Activated naive CD4-positive, alpha-beta T cell treated with anti-CD3 and anti-CD28 coated beads for 36 hours (primary cell): ENCODE measurements at places on chromosomes 4 and X. TPM values are rescaled to one million over a fixed set of nuclear protein-coding genes. Genes with fewer than 3 reads are reported as not detected.

DNA sequence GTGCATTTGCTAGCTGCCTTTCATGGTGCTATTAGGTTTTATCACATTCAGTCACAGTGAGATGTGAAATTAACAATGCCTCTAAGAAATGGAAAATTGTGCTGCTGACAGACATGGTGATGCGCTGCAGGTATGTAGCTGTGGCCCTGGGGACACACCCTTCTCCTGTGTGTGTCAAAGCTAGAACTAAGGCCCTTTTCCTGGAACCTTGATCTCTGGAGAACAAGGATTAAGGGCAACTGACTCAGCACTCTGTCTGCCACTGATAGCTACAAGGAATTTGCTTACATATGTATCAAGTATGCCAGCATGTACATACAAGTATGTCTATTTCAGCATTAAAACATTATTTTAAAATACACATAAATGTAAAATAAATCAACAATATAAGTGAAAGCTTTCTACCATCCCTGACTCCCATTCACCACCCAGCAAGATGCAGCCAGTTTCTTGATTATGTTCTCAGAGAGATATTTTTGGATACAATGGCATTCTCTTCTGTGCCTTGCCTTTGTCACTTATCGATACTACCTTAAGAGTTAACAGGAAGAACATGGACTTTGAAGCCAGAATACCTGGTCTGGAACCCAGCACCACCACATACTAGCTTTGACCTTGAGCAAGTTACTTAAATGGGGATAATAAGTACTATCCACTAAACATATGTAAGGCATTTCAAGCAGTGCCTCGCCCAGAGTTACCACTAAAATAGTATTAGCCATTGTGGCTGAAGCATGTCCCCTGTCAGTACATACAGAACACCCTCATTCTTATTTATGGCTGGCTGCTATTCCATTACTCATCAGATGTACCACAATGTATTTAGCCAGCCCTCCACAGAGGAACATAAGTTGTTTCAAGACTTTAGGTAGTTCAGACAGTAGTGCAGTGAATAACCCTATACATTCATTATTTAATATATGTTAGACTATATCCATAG lies 68.5 kb downstream of the NPNT start:
- DNase-seq = no peak

DNA sequence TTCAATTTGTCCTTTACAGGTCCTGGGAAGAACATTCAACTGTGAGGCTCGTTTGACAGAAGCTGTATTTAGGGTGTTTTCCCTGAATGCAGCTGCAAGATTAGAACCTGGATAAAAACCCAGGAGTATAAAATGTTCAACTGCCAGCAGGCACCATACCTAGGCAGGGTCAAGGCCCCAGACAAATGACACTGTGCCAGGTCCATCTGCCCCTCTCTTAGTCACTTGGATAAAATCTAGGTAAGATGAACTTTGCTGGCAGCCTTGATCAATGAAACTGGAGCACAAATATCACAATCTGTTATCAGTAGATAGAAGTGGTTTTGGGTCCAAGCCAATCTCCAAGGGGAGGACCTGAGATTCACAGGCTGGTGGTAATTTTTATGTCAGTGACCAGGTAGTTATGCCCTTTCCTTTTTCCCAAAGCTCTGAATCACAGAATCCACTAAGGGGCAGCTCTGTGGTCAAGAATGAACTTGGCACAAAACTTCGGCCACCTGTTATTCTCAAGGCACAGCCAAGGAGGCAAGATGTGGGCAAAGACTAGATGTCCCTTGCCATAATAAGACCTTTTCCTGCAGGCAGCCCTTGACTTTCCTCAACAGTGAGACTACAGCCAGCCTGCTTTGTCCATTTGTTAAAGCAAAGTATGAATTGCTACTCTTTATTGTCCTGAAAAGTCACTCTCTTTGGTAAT lies 501.0 kb downstream of the PPARGC1A start:
- no peak for DNase-seq

DNA sequence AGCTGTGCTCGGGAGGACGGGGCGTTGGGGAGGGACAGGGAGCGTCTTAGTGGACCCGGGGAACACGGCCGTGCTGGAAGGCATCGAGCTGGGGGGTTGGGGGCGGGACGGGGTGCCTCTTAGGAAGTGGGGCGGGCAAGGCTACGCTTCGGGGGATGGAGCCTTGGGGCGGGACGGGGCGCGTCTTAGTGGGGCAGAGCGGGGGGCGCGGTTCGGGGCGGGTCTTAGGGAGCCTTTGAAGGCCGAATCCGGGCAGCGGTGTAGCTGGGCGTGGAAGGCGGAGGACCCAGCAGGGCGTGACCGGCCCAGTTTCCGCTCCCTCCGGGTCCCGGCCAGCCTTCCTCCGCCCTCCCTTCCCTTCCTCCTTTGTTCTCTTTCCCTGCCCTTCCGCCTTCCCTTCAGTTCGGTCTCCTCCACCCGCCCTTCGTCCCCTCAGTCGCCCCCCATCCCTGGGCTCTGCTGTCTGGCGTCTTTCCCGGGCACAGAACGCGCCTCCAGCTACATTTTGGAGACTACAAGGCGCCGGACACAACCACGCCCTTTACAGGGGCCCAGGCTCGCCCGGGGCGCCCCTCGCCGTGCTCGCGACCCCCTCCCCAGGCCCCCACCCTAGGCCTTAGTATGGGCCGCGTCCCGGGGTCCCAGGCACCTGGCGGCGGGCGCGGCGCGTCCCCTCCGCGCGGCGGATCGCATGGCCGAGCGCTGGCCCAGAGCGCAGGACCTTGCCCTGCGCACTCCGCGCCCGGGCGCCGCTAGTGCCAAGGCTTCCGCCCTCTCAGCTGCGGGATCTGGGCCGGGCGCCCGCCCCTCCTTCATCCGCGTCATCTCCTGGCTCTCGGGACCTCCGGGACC lies at the start of gene ARSD:
Gene ARSD, minus strand, starts transcription at position 757 of the 852 bp plus-strand sequence. Its CDS starts 64 bp downstream, at position 693.
- DNase-seq = peak; percentile 18

DNA sequence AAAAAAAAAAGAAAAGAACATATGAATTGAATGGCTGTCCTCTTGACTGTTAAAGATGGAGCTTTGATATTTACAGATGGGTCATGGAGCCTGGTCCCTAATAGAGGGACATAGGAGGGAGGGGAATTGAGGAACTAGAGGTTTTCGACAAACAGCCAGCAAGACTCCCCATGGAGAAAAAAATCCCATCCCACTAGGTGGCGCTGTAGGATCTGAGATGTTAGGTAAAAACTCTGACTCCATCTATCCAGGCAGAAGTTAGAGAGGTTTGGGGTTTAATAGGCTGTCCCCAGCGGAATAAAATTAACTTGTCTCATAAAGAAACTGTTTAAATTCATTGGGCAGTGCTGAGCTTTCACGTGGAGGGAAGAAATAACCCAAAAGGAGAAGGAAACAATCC lies 45.9 kb downstream of the HMGB2 start:
- DNase-seq = peak; percentile 89

DNA sequence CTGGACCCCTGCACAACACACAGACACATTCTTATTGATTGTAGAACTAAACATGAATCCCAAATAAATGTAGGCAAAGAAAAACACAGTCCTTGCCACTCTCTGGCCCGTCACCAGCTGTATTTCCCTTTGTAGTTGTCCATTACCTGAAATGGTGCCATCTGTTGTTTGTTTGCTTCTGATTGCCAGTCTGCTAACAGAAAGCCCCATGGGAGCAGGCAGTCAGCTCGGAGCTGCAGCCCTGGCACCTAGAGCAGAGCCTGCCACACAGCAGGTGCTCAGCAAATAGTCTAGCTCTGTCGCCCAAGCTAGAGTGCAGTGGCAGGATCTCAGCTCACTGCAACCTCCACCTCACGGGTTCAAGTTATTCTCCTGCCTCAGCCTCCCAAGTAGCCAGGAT lies 28.9 kb downstream of the CPLX1 start:
- no peak for DNase-seq

- no peak for DNase-seq
Measured at GRCh38 chr4:5650040-5650439, 58.3 kb downstream of the EVC2 start.

- DNase-seq = no peak
Measured at GRCh38 chrX:73877687-73878086, 314.7 kb downstream of the CHIC1 start.

- DNase-seq = no peak
Measured at GRCh38 chr4:152559641-152560040, 23.7 kb upstream of the FBXW7 start.

GRCh38 chr4:7512428-7512827 lies 77.7 kb upstream of the PSAPL1 start:
- DNase-seq = no peak

DNA sequence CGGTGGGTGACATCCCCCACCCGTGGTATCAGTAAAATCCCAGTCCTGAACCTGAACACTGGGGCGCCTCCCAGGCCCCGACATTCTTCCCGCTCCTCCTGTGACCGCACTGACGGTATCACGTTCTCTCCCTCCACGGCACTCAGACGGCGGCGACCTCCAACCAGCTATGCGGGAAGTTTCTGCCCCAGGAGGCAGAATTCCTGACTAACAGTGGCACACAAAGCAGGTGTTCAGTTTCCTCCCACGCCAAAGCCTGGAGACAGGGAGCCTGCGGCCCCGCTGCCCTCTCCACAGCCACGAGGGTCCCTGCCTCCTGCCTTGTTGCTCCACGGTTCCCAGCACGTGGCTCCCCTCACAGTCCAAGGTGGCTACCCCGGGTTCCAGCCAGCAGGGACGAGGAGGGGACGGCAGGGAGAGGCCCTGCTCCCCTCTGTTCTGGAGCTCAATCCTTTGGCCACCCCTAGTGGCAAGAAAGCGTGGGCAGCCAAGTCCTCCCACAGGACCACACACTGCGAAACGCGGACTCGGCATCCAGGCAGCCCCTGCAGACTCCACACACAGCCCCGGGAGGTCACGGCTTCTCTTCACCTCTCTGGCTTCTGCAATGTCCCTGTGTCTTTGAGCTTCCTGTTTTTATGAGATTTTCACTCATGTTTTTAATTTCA lies 15.2 kb downstream of the CTBP1 start:
- DNase-seq = no peak

DNA sequence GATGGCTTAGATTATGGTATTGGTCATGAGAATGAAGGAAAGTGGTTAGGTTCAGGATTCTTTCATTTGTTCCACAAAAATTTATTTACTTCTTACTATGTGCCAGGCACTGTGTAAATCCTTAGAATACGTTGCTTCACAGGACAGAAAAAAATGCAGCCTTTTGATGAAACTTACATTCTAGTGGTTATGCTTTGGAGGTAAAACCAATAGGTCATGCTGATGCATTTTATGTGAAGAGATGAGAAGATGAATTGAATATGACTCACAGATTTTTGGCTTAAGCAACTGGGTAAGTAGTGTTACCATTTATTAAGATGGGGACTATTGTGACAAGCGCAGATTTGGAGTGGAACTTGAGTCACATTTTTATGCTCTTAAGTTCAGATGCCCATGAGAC lies 165.3 kb downstream of the GLRA2 start:
- DNase-seq = no peak

GRCh38 chr4:64341711-64342110 lies 67.5 kb downstream of the TECRL start:
- DNase-seq = no peak

GRCh38 chr4:70754990-70755688 lies 33.4 kb downstream of the RUFY3 start:
- no peak for DNase-seq

- DNase-seq = no peak
Measured at GRCh38 chr4:82745173-82745842, 53.3 kb downstream of the SCD5 start.

GRCh38 chrX:118502161-118502789 lies 6.7 kb downstream of the DOCK11 start:
- DNase-seq = no peak

GRCh38 chr4:159010563-159011260 lies 92.2 kb upstream of the RAPGEF2 start:
- DNase-seq = no peak

DNA sequence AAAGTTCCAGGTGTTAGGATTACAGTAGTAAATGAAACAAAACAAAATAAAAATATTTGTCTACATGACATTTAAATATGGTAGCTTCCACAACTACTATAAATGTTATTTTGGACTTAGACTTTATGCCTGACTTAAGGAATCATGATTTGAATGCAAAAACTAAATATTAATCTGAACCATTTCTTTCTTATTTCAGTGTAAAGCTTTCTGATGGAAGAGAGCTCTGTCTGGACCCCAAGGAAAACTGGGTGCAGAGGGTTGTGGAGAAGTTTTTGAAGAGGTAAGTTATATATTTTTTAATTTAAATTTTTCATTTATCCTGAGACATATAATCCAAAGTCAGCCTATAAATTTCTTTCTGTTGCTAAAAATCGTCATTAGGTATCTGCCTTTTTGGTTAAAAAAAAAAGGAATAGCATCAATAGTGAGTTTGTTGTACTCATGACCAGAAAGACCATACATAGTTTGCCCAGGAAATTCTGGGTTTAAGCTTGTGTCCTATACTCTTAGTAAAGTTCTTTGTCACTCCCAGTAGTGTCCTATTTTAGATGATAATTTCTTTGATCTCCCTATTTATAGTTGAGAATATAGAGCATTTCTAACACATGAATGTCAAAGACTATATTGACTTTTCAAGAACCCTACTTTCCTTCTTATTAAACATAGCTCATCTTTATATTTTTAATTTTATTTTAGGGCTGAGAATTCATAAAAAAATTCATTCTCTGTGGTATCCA lies 1.6 kb downstream of the CXCL8 start:
- no peak for DNase-seq

- DNase-seq = no peak
Measured at GRCh38 chrX:123093792-123094191, 90.3 kb upstream of the GRIA3 start.

Gene MAGEC2
- total RNA-seq = not detected

Gene NXF2B
- total RNA-seq = not detected

Gene ASB5
- not detected for total RNA-seq

Gene KLHL2
- total RNA-seq = 39.2 TPM
